Nephron progenitor cell (in vitro differentiated cells): ENCODE measurements at places on chromosomes 3 and 15.

- DNase-seq: no peak
Observed at GRCh38 chr3:136545664-136546268, 206.4 kb downstream of the STAG1 start.

DNA sequence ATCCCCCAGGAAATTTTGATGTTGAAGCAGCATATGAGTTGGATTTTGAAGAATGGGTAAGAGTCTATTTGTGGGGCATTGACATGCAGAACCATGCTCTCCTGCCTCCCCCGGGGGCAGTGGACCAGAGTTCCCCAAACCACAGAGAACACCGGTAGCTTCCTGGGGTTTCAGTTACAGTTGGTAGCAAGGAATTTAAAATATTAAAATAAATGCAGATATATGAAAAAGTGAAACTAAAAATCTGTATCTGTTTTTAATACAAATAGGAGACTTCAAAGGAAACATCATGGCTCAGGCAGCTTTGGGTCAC is 37.4 kb downstream of the SLC9A9 start:
- DNase-seq: no peak

DNA sequence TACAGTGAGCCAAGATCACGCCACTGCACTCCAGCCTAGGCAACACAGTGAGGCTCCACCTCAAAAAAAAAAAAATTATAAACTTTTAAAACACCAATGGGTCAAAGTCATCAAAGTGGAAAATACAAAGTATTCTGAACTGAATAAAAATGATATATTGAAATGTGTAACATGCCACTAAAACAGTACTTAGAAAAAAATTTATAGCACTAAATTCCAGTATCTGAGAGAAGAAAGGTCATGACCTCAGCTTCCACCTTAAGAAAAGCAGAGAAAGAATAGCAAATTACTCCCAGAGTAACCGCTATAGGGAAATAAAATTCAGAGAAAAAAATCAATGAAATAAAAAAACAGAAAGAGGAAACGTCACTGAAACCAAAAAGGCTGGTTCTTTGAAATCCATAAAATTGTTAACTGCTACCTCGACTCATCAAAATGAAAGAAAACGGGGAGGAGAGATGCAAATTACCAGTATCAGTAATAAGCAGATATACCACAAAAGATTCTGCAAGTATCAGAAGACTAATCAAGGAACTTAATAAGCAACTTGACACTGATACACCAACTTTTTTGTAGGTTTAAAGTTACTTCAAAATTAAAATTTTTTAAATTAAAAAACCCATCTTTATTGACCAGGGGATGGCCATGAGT is 20.8 kb downstream of the ATP13A3 start:
- no peak for DNase-seq

- DNase-seq: no peak
Observed at GRCh38 chr15:63939531-63940130, 105.9 kb upstream of the HERC1 start.

DNA sequence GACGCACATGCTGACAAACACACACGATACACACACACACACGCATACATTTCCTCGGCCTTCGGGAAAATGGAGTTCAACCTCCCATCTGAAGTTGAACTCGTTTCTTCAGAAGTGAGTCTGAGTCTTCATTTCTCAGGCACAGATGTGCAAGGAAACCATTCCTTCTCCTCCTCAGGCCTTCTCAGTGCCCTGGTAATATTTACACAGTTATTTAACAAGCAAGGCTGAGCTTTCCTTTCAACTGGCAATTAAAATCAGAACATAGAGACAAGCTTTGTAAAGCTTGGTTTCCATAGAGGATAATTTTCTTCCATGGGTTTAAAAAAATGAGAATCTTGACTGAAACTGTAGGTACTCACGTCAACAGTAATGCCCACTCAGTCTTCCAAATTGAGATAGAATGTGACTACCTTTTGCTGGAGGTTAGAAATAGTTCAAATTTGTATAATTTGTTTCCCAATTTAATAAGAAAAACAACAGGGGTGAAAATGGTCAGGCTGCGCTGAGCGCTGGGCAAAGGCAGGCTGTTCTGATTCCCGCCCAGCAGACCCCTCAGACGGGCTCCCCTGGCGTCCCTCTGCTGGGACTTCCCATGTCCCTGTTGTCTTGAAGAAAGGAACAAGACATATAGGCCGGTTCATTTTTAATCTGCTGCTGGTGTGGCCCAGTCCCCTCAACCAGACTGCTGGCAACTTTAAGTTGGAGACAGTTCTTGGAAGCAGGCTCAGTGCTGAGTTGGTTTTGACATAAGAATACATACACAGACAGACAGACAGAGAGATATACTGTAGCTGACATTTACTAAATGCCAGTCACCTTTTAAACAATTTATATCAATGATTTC is 174.3 kb downstream of the XXYLT1 start:
- DNase-seq: no peak

- DNase-seq: no peak
Observed at GRCh38 chr3:121998030-121998580, 23.9 kb downstream of the ILDR1 start.

- no peak for DNase-seq
Observed at GRCh38 chr3:123343296-123344174, 105.4 kb downstream of the ADCY5 start.

DNA sequence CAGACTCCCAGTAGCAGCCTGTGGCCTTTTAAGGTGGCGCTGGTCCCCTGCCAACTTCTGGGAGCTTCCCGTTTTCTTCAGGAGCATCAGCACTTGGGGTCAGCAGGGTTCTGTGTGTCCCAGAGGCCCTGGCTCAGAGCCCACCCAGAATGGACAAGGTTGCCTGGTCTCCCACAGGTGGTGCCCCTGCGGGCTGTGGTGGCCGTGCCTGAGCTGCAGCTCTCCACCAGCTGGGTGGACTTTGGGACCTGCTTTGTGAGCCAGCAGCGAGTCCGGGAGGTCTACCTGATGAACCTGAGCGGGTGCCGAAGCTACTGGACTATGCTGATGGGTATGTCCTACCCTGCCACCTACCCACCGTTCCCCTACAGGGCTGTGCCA is 15.5 kb downstream of the ACAA1 start:
- no peak for DNase-seq

DNA sequence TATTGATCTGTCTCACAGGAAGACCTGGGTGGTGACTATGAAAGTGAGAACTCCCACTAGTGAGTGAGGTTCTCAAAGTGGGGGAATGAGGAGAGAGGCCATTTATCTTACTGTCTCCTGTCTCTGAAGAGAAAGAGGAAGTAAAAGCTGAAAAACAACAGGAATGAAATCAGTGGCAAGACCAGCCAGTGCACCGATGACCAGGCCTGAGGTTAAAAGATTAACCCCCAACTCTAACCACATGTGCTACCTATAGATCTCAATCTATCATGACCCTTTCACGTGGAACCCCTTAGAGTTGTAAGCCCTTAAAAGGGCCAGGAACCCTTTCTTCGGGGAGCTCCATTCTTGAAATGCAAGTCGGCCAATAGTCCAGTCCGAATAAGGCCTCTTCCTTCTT is 239.3 kb upstream of the CNTN6 start:
- DNase-seq: no peak

DNA sequence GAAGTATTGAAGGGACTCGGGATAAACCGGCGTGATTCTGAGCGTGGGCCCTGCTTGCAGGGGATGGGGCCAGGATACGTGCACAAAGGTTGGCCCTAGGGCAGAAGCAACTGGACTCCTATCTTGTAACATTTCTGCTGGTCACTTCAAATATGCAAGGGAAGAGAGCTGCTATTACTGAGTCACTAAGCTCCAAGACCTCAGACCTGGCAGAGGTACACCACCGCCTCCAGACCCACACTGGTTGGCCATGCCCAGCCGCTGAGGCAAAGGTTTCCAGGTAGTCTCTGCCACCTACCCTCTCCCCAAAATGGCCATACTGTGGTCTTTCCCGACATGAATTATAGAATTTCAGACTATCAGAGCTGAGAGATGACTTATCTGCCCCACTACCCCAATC is 13.4 kb upstream of the STRA6 start:
- DNase-seq: no peak

DNA sequence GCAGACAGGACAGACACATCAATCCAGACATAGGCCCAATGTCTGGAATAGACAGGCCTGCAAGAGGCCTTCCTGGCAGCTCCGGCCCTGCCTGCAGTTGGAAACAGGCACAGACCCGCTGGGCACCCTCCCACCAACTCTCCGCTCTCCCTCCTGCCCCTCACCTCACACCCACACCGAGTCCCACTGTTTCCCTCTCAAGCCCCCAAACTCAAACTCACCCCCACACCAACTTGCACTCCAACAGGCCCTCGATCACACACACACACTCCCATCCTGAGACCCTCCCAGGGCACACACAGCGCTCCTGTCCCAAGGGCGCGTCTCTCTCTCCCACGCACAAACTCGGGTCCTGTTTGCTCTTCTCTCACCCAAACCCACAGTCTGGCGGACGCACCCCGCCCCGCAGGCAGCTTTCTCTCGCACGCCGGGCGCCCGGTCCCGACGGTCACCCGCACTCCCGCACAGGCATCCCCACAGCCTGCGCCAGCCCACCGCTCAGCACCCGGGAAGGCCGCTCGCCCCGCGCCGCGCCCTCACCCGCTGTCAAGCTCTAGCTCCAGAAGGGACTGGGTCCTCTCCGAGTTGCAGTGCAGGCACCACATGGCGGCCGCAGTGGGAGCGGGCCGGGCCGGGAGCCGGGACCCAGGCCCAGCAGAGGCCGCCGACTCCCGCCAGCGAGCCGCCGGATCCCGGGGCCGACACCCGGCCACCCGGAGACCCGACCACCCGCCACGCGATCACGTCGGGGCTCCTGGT is 106.2 kb downstream of the IQSEC1 start:
- peak; percentile 19 for DNase-seq

- peak; percentile 89 for DNase-seq
Observed at GRCh38 chr3:183635431-183636220, at the start of gene KLHL24. TSS of gene KLHL24 (plus strand) at chr3:183635623. CDS start at chr3:183650357, 14,734 bp downstream.

GRCh38 chr3:133448478-133449122 is 48.7 kb downstream of the BFSP2 start:
- DNase-seq: no peak

- DNase-seq: no peak
Observed at GRCh38 chr3:170350515-170351413, 6.8 kb upstream of the SKIL start.

- no peak for DNase-seq
Observed at GRCh38 chr3:127274200-127274760, 13.6 kb downstream of the PRR20G start.

- no peak for DNase-seq
Observed at GRCh38 chr15:80698676-80699075, 3.6 kb downstream of the ABHD17C start.

DNA sequence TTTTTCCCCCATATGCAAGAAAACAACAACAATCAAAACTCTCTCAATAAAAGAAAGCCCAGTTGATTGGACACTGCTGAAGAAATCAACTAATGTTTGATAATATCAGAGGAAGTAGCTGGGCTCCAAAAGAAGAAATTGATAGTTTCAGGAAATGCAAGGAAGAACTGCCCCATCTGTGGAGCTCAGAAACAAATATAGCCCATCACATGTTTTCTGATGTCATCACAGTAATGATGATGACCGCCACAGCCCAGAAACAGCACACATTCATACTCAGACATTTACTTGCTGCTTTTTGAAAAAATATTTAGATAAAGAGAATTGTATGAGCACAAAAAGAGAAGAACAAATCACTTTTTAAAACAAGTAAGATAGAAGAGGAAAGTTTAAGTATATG is 67.6 kb downstream of the GOLIM4 start:
- no peak for DNase-seq

- no peak for DNase-seq
Observed at GRCh38 chr15:32851572-32851971, 133.8 kb downstream of the GREM1 start.

DNA sequence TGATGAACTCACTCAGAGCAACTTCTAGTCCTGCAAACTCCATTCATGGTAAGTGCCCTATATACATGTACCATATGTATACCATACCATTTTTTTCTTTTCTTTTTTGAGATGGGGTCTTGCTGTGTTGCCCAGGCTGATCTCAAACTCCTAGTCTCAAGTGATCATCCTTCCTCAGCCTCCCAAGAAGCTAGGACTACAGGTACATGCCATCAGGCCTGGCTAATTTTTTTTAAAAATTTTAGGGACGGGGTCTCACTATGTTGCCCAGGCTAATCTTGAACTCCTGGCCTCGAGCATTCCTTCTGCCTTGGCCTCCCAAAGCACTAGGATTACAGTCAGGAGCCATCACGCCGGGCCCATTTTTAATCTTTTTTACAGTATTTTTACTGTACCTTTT is 67.3 kb upstream of the MFGE8 start:
- DNase-seq: no peak

- no peak for DNase-seq
Observed at GRCh38 chr3:69650066-69650419, 89.2 kb upstream of the MITF start.

DNA sequence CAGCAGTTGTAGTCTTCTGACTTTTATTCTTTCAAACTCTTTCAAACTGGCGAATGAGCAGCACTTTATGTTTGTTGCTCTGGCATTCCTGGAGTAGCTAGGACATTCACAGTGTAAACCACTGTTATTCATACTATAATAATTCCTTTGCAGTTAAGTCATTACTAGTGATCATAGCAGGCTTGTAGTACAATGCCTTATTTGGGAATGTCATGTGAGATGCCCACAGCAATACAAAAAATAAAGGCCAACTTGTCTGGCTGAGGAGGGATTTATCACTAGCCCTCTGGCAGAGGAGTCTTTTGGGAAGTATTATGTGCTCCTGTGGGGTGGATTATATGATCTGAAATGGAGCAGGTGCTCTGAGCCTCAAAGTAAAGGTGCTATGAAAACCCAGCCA is 197.2 kb downstream of the VGLL3 start:
- no peak for DNase-seq

GRCh38 chr15:94162939-94163338 is 68.4 kb upstream of the MCTP2 start:
- DNase-seq: no peak

GRCh38 chr3:171293142-171293782 is 166.9 kb downstream of the TNIK start:
- no peak for DNase-seq

- no peak for DNase-seq
Observed at GRCh38 chr15:75669191-75669878, 21.6 kb downstream of the SNX33 start.

- no peak for DNase-seq
Observed at GRCh38 chr3:71621825-71622537, 38.5 kb upstream of the FOXP1 start.

GRCh38 chr3:78644847-78645246 is 1123.0 kb downstream of the ROBO1 start:
- no peak for DNase-seq

DNA sequence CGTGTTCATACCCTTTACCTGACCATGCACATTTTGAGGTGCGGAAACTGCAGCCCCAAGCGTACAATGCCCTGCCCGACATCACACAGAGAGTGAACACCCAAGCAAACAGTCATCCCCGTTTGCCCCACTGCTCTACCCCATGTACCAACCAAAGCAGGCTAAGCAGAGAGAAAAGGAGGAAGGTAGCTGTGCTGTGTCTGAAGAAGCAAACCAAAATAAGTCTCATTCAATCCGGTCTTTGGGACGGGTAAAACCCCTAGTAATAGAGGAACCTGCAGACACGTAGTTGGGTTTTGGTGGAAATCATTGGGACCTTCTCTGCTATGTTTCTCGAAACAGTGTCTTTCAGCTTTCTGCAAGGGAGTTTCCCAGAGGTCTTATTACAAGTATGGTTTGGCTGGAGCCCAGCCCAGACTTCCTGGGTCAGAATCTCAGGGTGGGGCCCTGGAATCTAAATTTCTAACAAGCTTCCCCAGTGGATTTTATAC is 164.6 kb upstream of the HES1 start:
- DNase-seq: no peak

- no peak for DNase-seq
Observed at GRCh38 chr15:52104532-52105004, 8.0 kb downstream of the BCL2L10 start.
